ENCODE measurements at places on chromosomes 7 and 10. TPM values are rescaled to one million over a fixed set of nuclear protein-coding genes. Genes with fewer than 3 reads are reported as not detected.

The TET1 gene
- 28.0 TPM for total RNA-seq

The TMEM130 gene
- total RNA-seq: 8.9 TPM

The PTN gene
- 185 TPM for total RNA-seq

The CRTAC1 gene
- 6.6 TPM for total RNA-seq

The CLCN1 gene
- total RNA-seq: not detected

The PNLIPRP2 gene
- total RNA-seq: not detected

The PNLIP gene
- total RNA-seq: not detected

The IGF2BP3 gene
- total RNA-seq: 37.9 TPM

The SPDYE11 gene
- under 0.01 TPM for total RNA-seq
